ENCODE measurements at places on chromosomes 1 and 21.

DNA sequence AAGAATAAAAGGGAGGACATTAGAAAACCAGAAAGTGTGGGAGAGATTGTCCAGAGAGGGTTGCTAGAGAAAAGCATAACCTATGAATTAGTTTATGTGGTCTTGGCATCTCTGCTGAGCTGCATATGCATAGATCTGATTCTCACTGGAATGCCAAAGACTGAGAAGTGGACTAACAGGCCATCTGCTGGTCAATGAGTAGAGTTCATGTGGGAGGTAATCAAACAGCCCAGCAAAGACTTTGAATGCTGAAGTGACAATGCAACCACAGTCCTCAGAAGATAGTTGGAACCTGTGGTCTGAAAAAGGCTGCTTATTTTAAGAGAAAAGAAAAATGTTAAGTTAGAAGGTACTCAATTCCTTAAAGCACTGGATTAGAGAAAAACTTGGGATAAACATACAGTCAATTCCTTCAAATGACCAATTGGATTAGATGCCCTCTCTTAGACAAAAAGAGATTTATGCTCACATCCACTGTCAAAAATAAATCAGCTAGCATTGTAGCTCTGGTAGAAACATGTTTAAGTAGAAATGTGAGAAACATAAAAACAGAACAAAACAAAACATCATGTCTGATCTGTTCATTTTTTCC is 382.8 kb downstream of the AMY1C start:
- DNase-seq: no peak

DNA sequence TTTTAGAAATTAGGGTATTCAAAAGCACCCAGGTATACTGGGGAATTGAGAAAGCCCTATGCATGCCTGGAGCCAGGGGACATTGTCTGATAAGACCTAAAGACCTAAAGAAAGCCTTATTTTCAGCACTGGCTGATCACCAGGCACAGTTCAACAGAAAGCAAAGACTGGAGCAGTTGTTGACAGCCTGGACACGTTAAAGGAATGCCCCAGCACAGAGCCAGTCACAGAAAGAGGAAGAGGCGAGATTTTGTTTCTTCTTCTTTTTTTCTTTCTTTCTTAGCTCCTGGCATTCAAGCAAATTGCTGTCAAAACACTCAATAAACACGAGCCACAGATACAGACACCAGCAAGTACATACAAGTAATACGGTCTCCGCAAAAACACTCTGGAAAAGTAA is 40.4 kb downstream of the RNF187 start:
- no peak for DNase-seq

DNA sequence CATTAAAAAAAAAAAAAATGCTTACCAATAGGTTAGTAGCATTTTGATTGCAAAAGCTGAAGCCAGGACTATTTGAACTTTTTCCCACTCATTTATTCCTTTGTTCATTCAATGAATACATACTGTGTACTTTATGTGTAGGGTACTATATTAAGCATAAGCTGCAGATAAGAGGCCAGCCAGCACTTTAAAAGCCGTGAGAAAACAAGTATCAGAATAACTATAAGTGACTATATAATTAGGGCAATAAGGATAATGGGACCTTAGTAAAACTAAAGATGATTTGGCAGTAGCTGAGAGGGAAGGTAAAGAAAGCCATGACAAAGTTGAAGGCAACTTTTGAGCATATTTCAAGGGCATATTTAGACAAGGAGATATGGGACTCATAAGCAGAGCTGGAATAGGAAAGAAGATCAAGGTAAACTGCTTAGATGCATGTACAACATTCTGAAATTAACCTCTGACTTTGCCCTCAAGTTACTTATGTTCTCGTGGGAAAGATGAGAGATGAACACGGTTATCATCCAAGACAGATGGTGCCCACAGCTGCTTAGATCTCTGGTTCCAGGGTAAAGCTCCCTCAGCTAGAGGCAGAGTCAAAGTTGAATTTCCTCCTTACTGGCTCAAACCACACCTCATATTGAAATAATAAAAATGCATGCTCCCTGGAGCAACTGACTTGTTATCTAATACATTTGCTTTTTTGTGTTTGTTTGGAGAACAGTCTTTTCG is 44.0 kb upstream of the FMO2 start:
- DNase-seq: no peak

- DNase-seq: no peak
These were observed 118.1 kb downstream of the SPSB1 start for GRCh38 chr1:9410737-9411297.

- DNase-seq: no peak
These were observed 342.4 kb upstream of the AJAP1 start for GRCh38 chr1:4312024-4312423.

DNA sequence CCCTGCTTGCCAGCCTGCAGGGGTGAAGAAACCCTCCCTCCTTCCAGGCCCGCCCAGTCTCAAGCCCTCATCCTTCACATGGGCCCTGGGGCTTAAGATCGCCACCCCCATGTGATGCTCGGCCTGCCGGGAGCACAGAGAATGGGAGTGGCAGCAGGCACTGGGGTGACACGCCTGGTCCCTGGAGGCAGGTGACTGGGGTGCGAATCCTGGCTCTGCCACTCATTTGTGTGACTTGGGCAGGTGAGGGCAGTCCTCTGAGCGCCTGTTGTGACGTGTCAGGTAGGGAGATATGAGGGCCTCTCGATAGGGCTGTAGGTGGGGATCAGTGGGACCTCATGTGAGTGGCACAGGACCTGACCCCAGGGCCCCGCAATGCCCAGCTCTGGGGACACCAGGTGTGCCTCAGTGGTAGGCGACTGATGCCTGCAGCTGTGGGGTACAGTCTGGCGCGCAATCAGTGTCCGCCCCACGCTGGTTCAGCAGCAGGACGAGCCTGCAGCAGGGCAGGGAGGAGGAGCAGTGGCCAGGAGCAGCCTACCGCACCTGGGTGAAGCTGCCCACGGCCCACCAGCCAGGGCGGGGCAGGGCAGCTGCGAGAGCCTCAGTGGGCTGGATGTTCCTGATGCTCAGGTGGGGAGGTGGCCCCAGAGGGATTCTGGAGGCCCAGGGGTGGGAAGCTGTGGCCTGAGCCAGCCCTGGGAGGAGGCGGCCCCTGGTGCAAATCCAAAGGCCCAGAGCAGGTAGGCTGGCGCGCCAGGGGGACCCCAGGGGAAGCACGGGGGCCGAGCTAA is 6.2 kb downstream of the SH2D5 start:
- DNase-seq: no peak

GRCh38 chr1:159663552-159663951 is 50.8 kb downstream of the CRP start:
- DNase-seq: no peak

DNA sequence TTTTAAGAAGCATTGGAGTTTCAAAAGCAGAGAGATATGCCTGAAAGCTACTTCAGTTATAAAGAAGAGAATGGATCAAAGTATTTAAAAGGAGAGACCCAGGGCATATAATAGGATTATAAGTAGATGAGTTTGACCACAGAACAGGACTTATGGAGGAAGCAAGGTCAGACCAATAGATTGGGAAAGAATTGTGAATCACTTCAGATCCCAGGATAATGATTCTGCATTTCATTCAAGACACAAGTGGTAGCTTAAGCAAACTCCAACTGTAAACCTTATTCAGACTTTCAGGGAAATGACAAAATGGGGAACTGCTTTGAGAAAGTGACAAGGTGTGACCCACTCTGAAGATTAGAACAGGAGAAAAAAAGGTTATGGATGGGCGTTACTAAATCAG is 18.9 kb upstream of the OR10J5 start:
- DNase-seq: no peak

- DNase-seq: no peak
These were observed 136.0 kb downstream of the LTN1 start for GRCh38 chr21:28856588-28857250.

GRCh38 chr1:23403038-23403336 is 21.6 kb downstream of the TCEA3 start:
- no peak for DNase-seq

DNA sequence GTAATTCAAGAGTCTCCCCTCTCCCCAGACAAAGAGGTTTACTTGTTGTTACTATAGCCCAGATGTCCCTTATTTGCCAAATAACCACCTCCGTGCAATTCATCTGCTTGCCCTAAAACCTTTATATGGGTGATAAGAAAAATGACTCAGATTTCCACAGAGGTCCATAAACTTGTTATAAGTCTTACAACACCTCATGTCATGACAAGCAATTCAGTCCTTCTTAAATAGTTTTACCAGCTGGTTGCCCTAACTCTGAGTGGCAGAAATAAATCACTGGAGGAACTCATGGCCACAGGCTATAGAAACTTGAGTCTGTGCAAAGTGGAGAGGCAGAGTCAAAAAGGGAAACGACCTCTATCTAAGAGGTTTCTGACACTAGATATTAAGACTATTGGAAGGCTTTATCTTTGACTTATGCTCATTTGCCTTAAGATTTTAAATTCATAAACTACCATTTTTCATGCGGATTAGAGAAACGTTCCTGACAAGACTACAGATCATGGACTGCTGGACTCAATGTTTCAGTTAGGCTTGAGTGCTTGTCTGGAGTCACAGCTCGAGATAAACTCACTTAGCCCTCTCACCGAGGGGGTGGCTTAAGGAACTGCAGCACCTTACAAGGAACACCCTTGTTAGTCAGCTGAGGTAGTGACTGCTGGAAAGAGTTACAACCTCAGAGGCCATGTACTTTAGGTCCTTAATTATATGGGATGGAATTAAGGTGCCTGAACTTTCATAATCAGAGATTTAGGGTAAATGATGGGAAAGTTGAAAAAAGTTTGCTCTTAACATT is 662.5 kb upstream of the USP24 start:
- no peak for DNase-seq

DNA sequence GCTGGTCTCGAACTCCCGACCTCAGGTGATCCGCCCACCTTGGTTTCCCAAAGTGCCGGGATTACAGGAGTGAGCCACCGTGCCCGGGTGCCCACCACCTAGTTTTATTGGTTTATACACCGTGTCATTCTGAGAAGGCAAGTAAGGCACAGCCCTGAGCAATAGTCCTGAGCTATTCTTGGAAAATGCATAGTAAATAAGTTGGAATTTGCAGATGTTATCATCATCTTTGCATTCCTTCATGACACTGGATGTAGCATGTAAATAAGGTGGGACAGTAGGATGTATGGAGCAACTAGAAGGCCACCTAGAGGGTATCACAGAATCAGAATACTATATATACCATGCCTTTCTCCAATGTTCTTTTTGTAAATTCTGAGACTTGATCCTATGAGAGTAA is 11.0 kb downstream of the TOR1AIP2 start:
- no peak for DNase-seq

DNA sequence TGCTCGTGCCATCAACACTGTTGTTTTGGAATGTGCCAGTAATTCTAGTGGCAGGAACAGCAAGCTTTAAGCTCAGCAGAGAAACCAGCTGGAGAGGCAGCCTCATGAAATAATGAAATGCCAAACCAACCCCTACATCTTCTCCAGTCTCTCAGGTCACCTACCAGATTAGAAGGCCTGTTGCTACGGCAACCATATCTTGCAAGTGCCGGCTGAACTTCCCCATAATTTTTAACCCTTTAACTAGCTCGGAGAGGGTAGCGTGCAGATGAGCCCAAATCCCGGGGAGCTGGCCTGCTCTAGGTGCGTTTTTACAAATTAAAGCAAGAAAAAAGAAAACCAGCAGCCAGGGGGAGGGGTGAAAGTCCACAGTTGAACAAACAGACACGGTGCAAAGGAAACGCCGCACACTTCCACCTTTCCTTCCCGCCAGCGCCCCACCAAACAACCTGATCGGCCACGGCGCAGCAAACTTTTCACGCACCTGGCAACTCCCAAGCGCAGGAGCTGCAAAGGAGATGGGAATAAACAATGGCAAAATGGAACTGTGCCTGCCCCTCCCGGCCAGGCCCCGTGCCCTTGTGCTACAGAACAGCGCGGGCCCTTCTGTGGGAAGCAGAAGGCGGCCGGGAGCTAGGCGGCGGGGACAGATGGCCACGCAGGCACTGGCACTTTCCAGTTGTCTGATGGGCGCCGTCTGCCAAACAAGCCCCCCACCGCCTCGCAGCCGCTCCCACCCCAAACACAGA is 50.1 kb downstream of the SSBP3 start:
- no peak for DNase-seq

DNA sequence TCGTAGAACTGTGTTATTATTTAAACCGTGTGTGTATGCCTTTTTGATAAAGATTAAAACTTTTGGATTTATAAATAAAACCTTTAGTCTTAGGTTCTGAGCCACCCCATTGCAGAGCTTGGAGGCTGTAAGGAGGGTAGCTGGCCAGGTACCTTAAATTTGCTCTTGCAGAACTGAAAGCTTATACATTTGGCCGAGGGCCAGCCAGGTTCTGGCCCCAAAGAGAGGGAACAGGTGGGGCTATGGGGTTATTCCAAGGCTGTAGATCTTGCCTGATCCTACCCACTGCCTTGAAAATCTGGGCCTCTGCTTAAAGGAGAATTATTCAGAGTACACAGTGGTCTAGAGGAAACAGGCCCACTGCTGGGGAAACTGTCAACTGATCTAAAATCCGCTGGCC is 59.6 kb downstream of the CAMK2N1 start:
- DNase-seq: no peak

- no peak for DNase-seq
These were observed 144.0 kb upstream of the PLXNA2 start for GRCh38 chr1:208387908-208388811.

GRCh38 chr1:36115200-36115669 is 9.8 kb downstream of the COL8A2 start:
- DNase-seq: peak; percentile 15
